ENCODE measurements at places on chromosomes 4 and X.
A peak's percentile ranks its signal among the peaks of the same experiment; 100 is the strongest.

- DNase-seq, result no peak
These were observed 9.3 kb upstream of the TBC1D19 start for GRCh38 chr4:26574563-26574962.

DNA sequence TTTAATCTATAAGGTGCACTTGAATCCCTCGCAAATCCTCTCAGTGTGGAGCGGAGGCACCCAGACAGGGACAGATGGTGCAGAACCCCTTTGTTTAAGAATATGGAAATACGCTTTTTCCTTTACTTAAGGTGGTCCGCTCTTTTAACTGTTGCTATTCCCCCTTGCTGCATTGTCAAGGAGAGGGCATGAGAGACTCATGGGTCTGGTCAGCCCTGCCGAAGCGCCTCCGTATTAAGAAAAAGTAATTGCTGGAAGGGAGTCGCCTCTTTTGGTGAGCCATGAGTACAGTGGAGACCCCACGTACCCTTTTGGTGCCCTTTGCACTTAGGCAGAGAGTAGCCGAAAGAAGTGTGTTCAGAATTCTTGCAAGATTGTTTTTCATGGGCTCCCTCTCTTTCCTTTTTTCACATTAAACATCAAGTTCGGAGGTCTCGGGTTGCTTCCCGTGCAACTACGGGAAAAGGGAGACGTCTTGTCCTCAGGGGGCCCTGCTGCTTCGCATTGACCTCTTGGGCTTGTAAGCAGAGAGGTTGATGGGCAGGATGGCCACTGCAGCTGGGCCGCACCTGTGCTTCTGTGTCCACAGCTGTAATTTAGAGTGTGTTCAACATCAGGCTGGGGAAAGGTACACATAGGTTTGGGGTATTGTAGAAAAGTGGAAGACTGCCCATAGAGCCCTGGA lies 109.6 kb downstream of the SPRY1 start:
- DNase-seq, result no peak

GRCh38 chrX:75638332-75638731 lies 115.5 kb upstream of the ZDHHC15 start:
- DNase-seq, result no peak

DNA sequence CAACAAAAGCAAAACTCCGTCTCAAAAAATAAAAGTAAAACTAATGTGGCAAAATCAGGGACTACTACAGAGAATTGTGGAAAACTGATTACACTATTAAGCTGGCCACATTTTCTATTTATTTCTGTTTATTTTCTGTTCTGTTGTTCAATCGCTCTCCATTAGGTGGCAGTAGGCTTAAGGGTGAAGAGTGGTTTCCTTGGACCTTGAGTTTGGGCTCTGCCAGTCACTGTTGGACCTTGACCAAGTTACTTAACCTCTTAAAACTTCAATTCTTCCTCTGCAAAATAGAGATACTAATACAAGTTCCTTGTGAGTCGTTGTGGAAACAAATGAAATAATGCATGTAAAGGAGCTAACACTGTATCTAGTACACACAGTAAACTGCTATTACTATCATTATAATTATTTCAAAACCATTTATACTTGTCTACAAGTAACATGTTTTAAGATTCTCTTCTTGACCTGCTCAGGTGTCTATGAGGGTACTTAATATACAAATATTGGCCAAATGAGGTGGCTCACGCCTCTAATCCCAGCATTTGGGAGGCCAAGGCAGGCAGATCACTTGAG lies 15.2 kb downstream of the HSD17B11 start:
- DNase-seq, result peak; percentile 56

DNA sequence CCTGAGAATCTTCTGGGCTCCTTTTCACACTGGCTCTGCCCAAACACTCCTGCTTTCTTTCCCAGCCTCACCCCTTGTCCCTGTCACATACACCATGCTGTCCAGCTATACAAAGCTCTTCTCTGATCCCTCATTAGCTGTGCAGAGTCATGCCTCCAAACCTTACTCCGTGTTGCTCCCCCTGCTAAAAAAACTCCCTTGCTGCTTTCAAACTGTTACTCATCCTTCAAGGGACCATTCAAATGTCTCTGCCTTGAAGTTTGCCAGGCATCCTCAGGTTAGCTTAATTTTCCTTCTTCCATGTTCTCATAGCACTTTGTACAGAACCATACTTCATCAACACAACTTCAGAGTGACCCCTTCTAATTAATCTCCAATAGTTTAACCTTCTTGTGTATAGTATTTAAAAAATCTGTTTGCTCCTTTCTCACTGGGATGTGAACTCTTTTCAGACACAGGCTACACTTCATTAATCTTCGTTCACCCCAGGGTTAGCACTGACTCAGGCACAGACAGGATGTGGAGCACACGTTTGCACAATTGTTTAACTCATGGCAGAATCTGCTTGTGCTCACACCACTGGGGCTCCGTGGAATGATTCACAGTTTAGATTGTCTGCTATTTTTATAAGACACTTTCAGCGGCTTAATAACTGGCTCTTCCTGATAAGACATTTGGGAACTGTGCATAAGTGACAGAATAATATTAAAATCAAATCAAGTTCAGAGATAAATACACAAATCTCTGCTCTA lies 21.4 kb upstream of the SEL1L3 start:
- DNase-seq, result peak; percentile 47
